ENCODE measurements at places on chromosomes 12 and 14.

DNA sequence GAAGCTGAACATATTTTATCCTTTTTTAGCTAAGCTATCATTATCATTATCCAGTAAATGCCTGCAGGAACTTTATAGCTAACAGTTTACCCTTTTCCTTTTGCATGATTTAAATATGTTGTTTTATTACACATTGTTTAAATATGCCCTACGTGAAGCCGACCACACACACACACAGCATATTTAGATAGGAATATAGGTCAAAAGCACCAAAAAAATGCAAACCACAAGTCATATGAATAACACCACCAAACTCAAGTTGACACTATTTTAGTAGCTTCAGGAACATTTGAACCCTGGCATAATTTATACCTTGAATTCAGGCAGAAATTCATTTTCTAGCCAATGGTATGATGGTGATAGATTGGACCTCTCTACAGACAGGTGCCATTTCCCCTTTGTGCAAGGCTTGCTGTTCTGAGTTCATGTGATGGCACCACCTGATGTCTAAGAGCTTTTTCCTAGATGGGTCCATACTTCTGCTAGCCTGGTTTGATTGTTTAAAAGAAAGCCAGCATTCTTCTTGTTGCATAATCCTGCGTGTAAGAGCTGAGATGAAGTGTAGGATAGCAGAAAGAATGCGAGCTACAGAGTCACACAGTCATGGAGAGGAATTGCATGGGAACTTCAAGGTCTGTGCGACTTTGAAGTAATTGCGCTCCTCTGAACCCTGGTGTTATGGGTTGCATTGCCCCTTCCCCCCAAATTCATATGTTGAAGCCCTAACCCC is 454.8 kb upstream of the SOX5 start:
- DNase-seq: no peak

DNA sequence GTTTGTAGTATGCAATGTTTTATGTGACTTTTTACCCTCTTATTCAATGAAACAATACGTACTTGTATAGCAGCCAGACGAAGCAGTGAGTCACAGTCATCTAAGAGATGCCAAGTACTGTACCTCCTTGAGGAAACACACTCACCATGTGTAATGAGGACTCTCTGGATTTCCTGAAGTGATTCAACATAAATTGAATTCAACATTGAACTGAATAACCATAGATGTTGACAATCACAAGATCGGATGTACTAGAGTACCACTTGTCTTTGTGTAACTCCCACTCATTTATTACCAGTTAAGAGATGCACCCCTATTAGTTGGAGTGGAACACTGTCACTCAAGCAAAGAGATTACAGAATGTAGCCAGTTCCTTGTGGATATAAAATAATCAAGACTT is 175.2 kb upstream of the HMGA2 start:
- DNase-seq: no peak

DNA sequence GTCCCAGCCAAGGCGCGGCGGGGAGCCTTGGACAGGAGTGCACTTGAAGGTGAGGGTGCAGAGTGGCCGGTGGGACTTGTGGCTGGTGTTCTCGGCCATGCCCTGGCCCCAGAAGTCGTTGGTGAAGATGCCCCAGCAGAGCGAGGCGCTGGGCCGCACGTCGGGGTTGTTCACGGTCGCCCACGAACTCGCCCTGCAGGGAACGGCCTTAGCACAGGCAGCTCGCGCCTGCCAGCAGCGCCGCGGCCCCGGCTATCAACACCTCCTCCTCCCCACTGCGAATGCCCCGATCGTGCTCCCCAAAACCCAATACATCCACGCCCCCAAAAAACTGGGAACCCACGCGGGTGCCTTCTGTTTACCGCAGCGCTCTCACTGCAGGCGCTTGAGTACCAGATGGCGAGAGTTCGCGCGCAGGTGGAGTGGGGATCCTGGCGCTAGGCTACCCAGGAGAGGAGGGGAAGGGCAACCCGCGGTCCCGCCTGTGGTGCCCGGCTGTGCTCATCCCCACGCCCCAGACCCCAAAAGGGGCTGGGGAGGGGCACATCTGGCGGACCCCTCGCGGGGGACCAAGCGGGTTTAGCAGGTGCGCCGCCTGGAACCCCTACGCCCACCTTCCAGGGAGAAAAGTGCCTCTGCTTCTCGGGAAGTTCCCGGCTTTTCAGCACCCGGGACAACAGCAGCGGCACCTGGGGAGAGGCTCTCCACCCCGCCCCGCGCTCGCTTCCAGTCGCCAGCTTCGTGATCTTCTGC is 386.3 kb upstream of the TMTC1 start:
- DNase-seq: no peak

DNA sequence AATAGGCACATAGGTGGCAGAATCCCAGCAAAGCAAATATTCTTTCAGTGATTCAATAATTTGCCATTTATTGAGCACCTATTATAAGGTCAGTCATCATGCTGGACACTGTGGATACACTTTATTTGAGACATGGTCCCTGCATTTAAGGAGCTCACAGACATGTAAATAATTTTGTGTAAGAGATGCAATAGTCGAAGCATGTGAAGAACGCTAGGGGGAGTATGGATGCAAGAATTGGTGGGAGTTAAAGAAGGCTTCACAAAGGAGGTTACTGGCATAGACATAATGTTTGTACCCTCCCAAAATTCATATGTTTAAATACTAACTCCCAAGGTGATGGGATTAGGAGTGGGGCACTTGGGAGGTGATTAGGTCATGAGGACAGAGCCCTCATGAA is 260.6 kb upstream of the GARIN6 start:
- DNase-seq: peak; percentile 50

GRCh38 chr12:3129301-3130056 is 52.3 kb downstream of the TSPAN9 start:
- DNase-seq: peak; percentile 46

DNA sequence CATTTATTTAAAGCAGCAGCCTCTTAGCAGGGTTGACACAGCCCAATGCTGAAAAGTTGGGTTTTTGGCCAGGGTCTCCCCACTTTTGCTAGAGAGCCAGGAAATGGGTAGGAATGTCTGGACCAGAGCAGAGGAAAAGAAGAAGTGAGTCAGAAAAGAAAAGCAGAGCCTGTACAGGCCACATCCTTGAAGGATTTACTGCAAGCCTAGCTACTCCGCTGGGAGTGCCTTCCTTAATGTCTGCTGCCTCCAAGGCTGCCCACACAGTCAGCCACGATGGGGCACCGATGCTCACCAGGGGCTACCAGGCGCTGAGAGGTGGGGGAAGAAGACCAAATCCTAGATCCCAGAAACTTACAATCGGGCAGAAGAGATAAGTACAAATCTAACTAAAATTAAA is 139.2 kb downstream of the C12orf75 start:
- no peak for DNase-seq

DNA sequence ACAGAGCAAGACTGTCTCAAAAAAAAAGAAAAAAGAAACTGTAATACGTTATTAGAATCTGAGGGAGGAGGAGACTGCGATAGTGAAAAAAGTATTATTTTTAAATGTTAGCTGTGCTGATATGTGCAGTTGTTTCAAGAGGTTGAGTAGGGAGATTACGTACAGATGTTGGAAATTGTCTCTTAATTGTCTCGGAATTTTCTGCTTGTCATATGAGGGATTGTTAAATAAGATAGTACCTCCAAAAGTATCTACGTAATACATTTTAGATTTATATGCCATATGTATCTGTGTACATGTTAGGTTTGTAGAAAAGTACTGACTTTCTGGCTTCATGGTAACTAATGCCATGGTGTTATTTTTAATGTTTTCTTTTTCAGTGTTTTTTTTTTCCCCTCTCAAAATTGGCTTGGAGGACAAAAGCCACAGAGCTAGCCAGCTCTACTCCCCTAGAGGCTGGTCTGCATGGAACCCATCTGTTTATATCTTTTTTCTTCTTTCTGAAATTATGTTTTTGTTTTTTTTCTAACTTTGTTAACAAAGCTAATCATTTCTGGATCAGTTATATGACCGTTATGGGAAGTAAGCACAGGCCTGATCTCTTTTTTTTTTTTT is 3.4 kb downstream of the RIMKLB start:
- DNase-seq: no peak

DNA sequence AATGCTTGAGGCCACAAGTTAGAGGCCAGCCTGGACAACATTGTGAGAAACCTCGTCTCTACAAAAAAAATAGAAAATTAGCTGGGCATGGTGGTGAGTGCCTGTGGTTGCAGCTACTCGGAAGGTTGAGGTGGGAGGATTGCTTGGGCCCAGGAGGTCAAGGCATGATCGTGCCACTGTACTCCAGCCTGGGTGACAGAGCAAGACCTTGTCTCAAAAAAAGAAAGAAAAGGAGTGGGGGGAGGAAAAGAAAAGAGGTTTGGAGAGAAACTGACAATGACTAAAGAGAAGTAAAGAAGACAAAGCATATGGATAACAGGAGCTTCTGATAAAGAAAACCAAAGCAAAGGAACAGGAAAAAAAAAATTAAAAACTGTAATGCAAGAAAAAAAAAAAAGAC is 37.4 kb upstream of the SELPLG start:
- DNase-seq: no peak

DNA sequence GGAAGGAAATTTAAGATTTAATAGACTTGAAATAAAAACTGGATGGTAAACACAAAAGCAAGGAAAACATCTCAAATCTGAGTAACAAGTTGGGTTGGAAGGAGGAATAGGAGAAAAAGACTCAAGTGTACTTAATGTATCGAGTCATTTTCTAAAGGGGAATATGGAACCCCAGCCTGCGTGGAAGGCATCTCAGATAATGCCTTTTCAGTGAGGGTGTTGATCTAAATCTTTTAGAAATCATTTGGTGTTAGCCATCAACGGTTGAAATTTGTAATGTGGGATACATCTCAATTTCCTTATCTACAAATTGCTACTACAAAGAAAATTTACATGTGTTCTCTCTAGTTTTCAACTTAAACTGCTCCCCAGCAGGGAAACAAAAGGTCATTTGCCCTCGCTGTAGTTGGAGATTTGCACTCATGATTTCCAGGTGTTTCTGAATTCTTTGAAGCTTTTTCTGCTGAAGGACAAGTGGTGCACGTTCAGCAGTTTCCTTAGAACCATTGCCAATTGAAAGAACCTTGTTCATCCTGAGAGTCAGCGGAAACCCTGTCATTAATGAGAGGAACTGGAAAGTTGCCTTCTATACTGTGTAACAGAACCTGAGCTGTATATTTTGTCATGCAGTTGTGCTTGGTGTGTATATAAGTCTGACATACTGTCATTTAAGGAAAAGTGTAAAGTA is 2.2 kb downstream of the PCBP2 start:
- DNase-seq: no peak

DNA sequence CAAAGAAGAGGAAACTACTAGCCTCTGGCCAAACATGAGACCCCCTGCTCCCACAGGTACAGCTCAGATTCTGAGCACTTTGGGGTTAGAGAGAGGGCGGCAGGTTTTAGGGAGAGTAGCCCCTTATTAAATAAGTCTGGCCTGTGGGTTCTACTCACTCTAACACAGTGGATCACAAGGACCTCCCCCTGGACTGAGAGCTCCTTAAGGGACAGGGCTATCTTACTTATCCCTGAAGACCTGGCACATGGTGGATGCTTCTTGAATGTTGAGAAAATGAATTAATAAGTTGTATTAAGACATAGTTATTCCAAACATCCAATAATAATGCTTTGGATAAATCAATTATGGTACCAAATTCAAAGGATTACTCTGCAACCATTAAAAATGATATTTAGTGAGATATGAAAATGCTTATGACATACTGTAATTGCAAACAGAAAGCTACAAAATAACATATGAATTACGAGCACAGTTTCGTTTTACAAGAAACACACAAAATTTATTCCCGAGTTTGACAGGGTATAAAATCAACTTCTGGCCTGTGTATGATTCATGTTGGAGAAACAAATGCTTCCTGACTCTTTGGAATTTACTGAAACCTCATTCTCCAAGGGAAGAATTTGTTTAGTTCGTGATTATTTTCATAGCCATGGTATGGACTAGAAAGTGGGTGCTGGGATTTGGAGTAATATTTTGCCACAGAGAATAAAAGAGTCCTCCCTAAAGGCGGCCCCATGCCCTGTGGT is 59.3 kb upstream of the BDKRB2 start:
- DNase-seq: no peak

DNA sequence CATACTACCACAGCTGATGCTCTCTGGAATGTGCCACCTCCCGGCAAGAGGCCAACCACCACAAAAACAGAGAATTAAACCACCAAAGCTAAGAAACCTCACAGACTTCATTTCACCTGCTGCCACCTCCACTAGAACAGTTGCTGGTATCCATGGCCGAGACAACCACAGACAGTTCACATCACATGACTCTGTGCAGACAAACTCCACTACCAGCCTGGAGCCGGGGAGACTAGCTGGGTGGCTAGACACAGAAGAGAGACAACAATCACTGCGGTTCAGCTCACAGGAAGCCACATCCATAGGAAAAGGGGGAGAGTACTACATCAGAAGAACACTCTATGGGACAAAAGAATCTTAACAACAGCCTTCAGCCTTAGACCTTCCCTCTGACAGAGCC is 78.2 kb downstream of the RALGAPA1 start:
- DNase-seq: no peak

GRCh38 chr12:44286336-44286735 is 450.5 kb downstream of the TMEM117 start:
- DNase-seq: peak; percentile 15

GRCh38 chr14:82159624-82160023 is 626.0 kb upstream of the SEL1L start:
- no peak for DNase-seq

GRCh38 chr12:56521590-56522371 is at the start of gene RBMS2:
Gene RBMS2 (plus strand): TSS chr12:56521820. CDS start chr12:56522024, 204 bp downstream.
- peak; percentile 20 for DNase-seq

GRCh38 chr12:56212361-56212760 is 9.4 kb downstream of the RNF41 start:
- DNase-seq: no peak

DNA sequence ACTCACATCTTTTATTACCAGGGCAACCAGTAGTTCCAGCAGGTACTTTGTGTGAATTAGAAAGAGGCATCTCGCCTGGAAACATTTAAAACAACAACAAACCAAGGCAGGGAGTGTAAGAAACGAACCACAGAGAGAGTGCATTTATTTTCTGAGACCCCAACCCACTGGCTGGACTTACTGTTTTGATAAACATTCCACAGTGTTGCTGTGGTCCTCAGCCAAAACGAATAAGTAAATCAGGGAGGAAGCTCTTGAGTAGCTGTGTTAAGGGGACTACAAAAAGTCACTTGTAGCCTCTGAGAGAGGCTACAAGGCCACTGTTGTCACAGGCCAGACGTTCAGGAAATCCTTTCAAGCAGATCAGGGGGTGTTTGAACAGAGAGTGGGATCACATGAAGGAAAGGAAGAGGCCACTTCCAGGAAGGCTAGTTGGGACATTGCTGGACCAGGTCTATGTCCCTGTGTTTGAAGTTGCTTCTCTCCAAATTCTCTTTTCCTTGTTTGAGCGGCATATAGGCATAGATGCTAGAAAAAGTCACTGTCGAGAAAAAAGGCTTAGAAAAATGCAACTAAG is 33.8 kb downstream of the DMAC2L start:
- DNase-seq: no peak

- DNase-seq: no peak
These were observed 262.1 kb upstream of the ATP2B1 start for GRCh38 chr12:89970722-89971121.

Data from activated CD4-positive, alpha-beta T cell treated with anti-CD3 and anti-CD28 coated beads, Interleukin-2, amount 50 U/mL, for 16 hours (primary cell).